SJCRH30 (cell line): ENCODE measurements at places on chromosomes 7 and 10. TPM values are rescaled to one million over a fixed set of nuclear protein-coding genes. Genes with fewer than 3 reads are reported as not detected.

- DNase-seq, result no peak
Measured at GRCh38 chr7:70951271-70951962, 180.5 kb upstream of the GALNT17 start.

DNA sequence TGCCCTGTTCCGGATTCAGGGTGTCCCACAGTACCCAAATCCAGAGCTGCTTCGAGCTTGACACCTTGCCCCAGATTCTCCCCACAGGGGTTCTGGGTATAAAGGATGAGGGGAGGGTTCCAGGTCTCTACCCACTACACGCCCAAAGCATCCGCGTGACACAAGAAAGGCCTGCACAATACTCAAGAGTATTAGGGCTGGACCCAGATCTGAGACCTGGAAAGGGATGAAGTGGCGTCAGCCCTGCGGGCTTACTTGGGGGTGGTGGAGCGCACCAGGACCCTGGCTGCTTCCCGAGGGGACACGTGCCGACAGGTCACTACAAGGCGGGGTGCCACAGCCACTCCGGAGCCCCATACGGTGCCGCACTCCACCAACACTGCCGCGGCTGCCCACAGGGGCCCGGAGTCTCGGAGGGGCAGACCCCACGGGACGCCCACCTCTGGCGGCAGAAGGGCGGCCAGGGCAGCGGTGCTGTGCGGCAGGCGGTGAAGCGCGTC, 1.3 kb downstream of the TYSND1 start:
- peak; percentile 4 for DNase-seq

- no peak for DNase-seq
Measured at GRCh38 chr7:28442540-28443420, 30.5 kb downstream of the CREB5 start.

DNA sequence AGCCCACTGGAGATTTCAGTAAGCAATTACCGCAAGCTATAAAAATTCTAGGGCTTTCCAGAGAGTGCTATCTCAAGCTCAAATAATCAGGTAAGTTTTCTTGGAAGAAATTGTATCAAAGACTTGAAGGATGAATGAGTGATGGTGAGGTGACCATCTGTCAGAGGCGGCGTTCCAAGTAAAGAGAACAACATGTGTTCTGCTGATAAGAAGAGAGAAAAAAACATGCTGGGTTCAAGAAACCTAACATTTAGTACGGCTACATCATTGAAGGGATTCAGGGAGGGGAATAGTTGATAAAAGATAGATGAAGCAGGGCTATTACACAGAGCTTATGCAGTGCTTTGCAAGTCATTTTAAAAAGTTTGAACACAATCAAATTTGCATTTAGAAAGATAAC, 100.7 kb downstream of the GNAI1 start:
- DNase-seq, result no peak

Gene BPGM
- 18.8 and 20.6 TPM in 2 replicates for total RNA-seq
